ENCODE measurements at places on chromosomes 12 and 14.

DNA sequence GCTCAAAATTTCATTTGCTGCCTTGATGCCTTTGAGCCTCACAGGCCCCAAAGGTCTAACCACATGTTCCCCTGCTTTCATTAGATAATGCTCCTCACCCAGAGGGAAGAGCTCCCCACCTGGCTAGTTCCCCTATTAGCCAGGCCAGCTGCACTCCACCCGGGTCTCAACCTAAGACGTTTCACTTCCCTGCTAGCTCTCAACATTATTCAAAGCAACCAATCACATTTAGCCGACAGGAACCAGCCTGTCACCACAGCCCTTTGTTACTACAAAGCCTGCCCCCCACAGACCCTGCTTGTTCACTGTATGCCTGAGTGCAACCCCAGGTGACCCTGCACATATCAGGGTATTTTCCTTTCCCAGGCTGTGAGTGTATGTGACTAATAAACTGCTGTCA lies 78.6 kb downstream of the SLC15A5 start:
- DNase-seq: no peak

GRCh38 chr14:34299360-34299759 lies 162.7 kb downstream of the SPTSSA start:
- DNase-seq: no peak

GRCh38 chr12:102769323-102769916 lies 147.6 kb downstream of the PAH start:
- no peak for DNase-seq

DNA sequence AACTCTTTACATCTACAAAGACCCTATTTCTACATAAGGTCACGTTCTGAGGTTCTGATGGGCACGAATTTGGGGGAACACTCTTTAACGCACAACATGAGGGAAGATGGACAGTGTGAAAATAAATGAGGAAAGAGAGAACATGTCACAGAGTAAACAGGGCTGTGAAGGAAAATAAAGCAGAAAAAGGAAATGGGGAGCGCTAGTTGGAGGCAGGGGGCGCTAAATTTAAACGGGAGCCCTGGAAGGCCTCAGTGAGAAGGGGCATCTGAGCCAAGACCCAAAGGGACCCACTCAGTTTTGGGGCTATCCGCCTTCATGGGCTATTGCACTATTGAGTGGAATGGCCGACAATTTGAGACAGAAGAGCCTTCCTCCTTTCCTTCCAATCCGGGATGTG lies 50.5 kb downstream of the PLXNC1 start:
- DNase-seq: no peak

- DNase-seq: no peak
Observed at GRCh38 chr12:47527816-47528215, 178.0 kb downstream of the RPAP3 start.

All from stimulated activated CD8-positive, alpha-beta memory T cell treated with anti-CD3 and anti-CD28 coated beads, Interleukin-7, amount 100 ng/mL, for 48 hours (primary cell).